ENCODE measurements at places on chromosomes 6 and 20. TPM values are rescaled to one million over a fixed set of nuclear protein-coding genes. Genes with fewer than 3 reads are reported as not detected.

The EYS gene
- 0.01 TPM for polyA plus RNA-seq

The LY6G5C gene
- 11.8 TPM for polyA plus RNA-seq

The PKIB gene
- polyA plus RNA-seq, result not detected

The LBP gene
- polyA plus RNA-seq, result 0.03 TPM

The PAK1IP1 gene
- 10.6 TPM for polyA plus RNA-seq

The MLIP gene
- 3.2 TPM for polyA plus RNA-seq

The ARHGAP40 gene
- polyA plus RNA-seq, result 0.10 TPM

The GNMT gene
- 0.41 TPM for polyA plus RNA-seq

The TTI1 gene
- 13.5 TPM for polyA plus RNA-seq

The NHLRC1 gene
- 2.1 TPM for polyA plus RNA-seq

The CTAGE9 gene
- not detected for polyA plus RNA-seq

The CCN5 gene
- 0.03 TPM for polyA plus RNA-seq

The PROKR2 gene
- not detected for polyA plus RNA-seq

The KHDC1L gene
- 0.18 TPM for polyA plus RNA-seq

The NDUFAF4 gene
- 5.9 TPM for polyA plus RNA-seq

The GPLD1 gene
- polyA plus RNA-seq, result 0.03 TPM

The TRIM26 gene
- polyA plus RNA-seq, result 30.9 TPM

The ADGB gene
- polyA plus RNA-seq, result not detected

The CNR1 gene
- polyA plus RNA-seq, result not detected

The COX4I2 gene
- not detected for polyA plus RNA-seq

The HIVEP2 gene
- polyA plus RNA-seq, result 0.86 TPM

The TLDC2 gene
- polyA plus RNA-seq, result not detected

The CLVS2 gene
- not detected for polyA plus RNA-seq

The OR2H2 gene
- polyA plus RNA-seq, result not detected

The MED23 gene
- polyA plus RNA-seq, result 17.9 TPM

The CAPN11 gene
- 1.0 TPM for polyA plus RNA-seq

The BLOC1S5 gene
- polyA plus RNA-seq, result 3.1 TPM

The PDE10A gene
- 1.1 TPM for polyA plus RNA-seq

The WFDC5 gene
- polyA plus RNA-seq, result not detected

The TUBB2B gene
- polyA plus RNA-seq, result 5.1 TPM

The TMEM74B gene
- polyA plus RNA-seq, result 0.26 TPM

The LTA gene
- not detected for polyA plus RNA-seq

The MEI4 gene
- not detected for polyA plus RNA-seq

The EPB41L2 gene
- polyA plus RNA-seq, result 26.5 TPM

The DAAM2 gene
- polyA plus RNA-seq, result 0.46 TPM

The RPS6KA2 gene
- polyA plus RNA-seq, result 54.5 TPM

The REPS1 gene
- 20.6 TPM for polyA plus RNA-seq

The RNF182 gene
- 0.43 TPM for polyA plus RNA-seq

The SRC gene
- polyA plus RNA-seq, result 22.8 TPM

The FRK gene
- under 0.01 TPM for polyA plus RNA-seq

The PPP1R14C gene
- polyA plus RNA-seq, result not detected

The SLC22A7 gene
- not detected for polyA plus RNA-seq

The GPX6 gene
- polyA plus RNA-seq, result not detected

The ATG5 gene
- polyA plus RNA-seq, result 14.1 TPM

The B3GALT4 gene
- 5.6 TPM for polyA plus RNA-seq

The COL19A1 gene
- not detected for polyA plus RNA-seq

The PRR18 gene
- not detected for polyA plus RNA-seq

The BHLHE23 gene
- not detected for polyA plus RNA-seq

The BFSP1 gene
- polyA plus RNA-seq, result 2.5 TPM

The HLA-DMA gene
- polyA plus RNA-seq, result 7.7 TPM

The AGER gene
- 4.6 TPM for polyA plus RNA-seq

The SLC13A3 gene
- 0.37 TPM for polyA plus RNA-seq

The SDCBP2 gene
- 6.9 TPM for polyA plus RNA-seq

The FAM209B gene
- not detected for polyA plus RNA-seq

The NFKBIE gene
- 22.6 TPM for polyA plus RNA-seq

The OTOR gene
- not detected for polyA plus RNA-seq

The TCF15 gene
- polyA plus RNA-seq, result 0.07 TPM
